NCI-H1930 (cell line): ENCODE measurements at places on chromosomes 6 and 20.

- no peak for DNase-seq
These were observed 30.5 kb downstream of the CNR1 start for GRCh38 chr6:88135578-88136114.

DNA sequence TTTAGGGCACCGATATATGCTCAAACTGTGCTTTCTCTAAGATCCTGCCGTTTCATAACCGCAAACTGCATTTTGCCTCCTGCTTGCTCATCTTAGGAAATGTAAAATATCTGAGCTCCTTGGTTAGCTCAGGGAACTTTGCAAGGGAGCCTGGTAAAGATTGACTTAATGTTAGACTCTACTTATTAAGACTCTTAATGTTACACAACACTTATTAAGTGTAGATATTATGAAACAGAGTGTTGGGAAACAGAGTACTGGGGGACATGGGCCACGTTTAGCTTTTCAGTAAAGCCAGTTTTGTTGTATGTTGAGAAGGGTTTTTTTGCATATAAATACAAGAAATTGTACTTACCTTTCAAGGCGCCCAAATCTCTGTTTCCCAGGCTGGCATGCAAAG, 1.9 kb downstream of the LTV1 start:
- no peak for DNase-seq

- no peak for DNase-seq
These were observed 95.1 kb upstream of the EXOC2 start for GRCh38 chr6:788058-788457.

DNA sequence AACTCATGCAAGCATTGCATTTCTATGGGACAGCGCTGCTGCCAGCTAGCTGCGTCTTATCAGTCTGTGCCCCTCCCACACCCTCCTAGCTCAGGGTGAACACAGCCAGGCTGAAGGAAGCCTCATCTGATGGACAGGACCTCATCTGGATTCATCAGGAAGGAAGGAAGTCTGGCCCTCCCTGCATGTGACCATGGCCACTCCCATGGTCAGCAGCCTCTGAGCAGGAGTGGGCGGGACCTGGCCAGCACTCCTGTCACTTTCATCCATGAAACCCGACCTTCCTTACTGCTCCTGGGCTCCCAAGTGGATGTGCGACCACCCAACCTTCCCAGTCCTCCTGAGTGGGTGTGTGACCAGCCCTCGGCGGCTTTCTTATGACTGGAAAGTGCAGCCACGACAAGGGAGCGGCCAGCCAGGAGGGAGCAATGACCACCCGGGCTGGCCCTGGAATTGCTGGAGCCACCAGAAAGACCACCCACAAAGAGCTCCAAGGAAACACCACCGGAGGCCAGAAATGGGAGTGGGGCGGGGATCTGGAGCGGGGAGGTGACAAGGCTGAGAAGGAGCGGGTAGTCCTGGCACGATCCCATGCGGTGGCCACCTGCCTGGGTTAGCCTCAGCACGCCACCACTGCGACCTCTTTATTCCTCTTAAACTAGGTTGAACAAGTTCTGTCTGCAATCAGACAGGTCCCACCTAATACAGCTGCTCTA, 241.2 kb downstream of the TTLL2 start:
- no peak for DNase-seq

DNA sequence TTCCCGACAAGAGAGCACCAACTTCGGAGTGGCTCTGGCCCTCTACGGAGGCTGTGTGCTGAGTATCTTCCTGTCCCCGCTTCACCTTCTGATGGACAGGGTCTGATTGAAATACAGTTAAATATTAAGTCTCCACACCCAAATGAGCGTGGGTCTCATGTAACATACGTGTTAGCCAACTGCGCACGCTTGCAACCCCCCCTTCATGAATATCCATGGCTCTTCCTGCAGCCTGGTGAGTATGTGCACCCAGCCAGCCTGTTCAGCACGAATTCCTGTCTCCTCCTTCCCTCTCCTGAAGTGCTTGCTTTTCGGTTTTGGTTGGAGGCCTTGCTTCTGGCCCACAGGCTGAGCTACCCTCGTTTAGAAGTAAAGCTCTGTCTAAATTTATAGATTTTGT, 102.9 kb upstream of the FRMD1 start:
- no peak for DNase-seq

DNA sequence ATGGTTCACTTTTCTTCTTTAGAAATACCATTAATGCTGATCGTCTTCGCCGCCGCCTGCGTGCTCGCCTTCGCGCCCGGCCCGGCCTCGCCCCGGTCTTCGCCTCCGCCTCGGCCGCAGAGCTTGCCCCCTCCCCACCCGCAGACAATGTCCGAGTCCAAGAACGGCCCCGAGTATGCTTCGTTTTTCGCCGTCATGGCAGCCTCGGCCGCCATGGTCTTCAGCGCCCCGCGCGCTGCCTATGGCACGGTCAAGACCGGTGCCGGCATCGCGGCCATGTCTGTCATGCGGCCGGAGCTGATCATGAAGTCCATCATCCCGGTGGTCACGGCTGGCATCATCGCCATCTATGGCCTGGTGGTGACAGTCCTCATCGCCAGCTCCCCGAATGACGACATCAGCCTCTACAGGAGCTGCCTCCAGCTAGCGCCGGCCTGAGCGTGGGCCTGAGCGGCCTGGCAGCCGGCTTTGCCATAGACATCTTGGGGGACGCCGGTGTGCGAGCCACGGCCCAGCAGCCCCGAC, 4.8 kb upstream of the PRPH2 start:
- DNase-seq = peak; percentile 45

DNA sequence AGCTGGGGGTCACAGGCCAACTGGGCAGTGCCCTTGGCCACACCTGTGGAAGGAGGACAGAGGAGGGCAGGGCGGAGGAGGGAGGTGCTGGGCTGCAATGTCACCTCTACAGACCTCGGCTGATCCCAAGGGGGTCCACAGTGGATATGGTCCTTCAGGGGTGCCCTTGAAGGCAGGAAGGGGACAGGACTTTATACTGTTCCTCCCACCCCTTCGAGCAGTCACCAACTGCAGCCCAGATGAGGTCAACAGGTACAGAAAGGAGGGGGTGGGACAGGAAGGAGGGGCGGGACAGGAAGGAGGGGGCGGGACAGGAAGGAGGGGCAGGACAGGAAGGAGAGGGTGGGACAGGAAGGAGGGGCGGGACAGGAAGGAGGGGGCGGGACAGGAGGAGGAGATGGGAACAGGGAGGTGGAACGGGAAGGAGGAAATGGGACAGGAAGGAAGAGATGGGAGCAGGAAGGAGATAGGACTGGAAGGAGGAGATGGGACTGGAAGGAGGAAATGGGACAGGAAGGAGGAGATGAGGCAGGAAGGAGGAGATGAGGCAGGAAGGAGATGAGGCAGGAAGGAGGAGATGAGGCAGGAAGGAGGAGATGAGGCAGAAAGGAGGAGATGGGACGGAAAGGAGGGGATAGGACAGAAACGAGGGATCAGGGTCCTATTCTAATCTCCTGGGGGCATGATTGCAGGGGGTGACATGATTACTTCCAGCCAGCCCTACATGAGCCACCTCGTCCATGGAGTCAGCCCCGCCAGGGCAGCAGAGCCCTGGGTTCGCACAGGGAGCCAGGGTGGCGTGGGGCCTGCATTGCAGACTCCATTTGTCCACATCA, 19.4 kb upstream of the MRGBP start:
- DNase-seq = no peak

- no peak for DNase-seq
These were observed 148.0 kb downstream of the TMEM200A start for GRCh38 chr6:130513770-130514169.

DNA sequence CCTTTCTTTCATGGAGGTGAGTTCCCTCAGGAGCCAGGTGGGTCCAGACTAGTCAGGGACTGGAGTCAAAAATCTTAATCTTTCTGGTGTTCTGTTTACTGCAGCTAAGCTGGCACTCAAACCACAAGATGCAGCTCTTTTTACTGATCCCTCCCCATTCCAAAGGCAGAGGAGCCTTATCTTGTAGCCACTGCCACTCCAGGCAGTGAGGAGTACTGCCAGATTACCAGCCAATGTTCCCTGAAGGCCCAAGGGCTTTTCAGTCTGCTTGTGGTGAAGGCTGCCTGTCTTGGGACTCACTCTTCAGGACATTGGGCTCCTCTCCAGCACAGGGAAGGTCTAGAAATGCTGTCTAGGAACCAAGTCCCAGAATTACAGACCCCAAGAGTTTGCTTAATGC, 490.4 kb upstream of the ADGRB3 start:
- DNase-seq = no peak

DNA sequence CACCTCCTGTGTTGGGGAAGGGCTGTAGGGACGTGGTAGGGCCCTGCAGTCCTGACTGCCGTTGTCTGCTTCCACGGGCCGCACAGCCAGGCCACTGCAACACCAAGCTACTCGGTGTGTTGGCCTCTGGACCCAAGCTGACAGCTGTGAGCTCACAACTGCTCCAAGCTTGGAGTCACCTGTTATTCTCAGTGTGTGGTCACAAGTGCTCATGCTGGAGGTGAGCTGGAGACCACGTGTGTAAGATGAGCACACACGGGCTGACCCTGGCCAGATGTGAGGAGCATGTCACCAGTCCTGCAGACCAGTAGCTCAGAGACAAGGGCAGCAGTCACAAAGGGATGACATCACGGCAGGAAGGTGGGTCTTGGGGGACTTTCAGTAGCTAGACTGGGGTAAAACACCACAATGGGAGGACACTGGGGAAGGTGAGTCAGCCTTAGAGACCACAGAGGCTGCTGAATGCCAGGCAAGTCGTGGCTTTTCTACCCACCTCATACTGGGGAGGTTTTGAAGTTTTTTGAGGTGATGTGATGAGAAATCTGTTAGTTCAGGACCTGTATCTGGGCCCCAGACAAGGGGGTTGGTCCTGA, 87.3 kb downstream of the FAM120B start:
- no peak for DNase-seq

DNA sequence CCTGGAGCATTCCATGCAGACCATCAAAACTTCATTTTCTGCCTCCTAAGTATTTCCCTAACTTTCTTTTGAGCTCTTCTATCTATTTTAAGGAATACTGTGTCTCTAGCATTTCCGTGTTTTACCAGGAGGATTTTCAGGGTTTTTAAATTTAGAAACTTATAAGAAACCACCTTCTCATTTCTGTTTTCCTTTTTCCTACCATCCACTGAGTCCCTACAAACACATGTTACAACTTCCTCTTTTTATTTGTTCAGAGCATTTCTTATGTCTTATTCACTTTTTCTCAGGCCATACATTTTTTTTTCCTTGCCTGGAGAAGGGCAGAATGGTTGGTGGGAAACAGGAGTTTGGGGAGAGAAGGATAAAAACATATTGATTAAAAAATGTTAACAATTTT, 130.0 kb upstream of the BMP5 start:
- DNase-seq = no peak

DNA sequence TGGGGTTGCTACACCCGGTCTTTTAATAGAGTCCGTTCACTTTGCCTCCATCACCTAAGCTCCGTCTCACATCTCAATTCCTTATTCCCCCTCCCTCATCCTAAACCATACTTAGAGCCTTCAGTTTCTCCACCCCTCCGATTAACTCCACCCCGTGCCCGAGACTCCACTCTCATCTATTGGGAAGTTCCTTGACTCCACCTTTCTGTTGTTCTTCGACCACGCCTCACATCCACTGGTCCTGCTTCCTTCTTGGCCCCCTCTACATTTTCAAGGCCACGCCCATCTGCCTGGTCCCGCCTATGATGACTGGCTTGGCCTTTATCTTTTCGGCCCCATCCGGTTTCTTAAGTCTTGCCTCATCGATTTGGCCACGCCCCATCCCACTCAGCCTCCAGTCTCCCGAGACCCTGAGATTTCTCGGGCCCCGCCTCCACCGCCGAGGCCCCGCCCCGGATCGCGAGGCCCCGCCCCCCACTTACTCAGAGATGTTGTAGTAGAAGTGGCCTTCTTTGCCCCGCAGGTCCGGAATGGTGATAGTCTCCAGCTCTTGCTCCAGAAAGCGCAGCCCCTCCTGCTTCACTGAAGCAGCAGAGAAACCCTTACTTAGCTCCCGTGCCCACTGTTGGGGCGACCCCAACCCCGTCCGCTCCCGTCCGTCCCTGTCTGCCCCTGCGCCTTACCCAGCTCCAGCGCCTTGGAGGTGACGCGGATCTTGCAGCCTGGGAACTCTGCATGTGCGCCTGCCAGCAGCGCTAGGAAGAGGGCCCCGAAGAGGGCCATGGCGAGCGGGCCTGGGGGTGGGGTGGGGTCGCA, 1.1 kb downstream of the PLTP start:
- DNase-seq = peak; percentile 90

DNA sequence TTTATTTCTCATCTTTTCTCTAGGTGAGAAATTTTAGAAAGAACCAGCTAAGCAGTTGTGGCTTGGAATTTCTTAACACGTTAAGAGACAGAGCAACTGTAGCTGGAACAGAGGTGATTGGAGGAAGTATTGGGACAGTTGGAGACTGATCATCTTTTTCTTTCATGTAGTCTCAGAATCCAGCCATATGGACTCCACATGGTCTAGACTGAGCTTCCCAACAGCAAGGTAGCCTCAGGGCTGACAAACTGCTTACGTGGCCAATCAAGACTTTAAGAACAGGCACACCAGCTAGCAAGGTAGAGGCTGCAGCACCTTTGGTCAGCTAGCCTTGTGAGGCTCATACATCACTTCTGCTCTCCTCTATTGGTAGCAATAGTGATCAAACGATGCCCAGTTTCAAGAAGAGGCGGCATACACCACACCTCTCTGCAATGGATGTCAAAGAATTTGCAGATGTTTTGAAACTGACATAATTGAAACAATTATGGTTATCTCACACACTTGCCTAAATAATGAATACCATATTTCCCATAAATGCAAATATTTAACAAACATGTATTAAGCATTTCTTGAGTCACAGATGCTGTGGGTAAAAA, 590.5 kb upstream of the SLC35B3 start:
- DNase-seq = no peak

DNA sequence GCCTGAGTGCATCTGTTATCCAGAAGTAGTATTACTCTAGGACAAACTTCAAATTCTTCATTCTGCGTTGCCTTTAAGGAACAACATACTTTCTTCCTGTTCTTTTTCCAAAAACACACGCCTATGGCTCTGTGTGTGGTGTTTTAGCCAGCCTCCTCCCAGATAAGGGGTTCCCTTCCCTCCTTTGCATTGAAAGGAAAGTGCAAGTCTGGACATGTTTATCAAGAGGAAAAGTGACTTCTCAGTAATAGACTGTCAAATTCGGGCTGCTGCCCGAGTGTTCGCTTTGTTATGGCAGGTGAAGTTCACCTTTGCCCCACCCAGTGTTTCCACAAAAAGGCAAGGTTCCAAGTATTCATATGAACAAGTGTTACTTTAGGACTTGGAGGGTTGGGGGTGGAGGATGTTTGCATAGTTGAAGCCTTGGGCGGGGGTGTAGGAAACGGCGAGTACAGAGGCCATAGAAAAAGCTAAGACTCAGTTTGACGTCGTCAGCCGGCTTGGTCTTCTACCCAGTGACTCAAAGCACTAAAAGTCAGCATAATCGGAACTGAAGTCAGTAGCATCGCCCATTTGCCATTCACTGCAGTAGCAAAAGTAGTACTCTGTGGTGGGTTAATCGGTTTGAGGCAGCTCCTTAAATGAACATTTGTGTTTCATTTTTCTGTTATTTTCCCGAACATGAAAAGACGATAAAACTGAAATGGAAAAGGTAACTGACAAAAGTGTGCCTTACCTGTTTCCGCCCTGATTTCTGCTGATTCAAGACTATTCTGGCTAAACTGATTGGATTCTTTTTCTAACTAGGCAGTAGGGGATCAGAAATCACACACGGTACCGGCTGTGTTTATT, 12.5 kb downstream of the PRDM1 start:
- no peak for DNase-seq
